ENCODE measurements at places on chromosomes 16 and 17.
A peak's percentile ranks its signal among the peaks of the same experiment; 100 is the strongest.

DNA sequence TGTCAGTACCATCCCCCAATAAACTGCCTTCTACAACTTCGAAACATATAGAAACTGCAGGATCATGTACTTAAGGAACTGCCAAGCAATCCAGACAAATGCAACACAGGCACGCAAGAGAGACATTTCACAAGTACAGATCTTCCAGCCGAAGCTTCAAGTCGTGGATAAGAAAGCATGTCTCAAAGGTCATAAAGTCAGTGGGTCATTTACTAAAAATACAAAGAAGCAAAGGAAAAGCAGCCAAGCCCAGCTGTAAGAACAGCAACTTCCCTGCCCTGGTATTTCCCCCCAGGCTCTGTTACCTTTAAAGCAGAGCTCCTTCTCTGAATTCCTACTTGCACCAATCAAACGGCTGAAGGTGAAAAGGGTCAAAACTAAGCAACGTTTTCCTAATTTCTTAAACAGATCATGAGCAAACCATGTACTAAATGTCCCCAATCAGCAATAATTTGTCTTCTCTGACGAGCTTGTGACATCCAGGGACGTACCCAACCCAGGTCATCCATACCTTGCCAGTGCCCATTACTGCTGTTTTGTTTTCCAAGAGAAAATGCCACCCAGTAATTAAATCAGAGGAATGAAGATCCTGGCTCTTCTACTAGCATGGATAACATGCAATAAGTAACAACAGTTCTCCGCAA, 1.7 kb downstream of the AKTIP start:
- no peak for DNase-seq

DNA sequence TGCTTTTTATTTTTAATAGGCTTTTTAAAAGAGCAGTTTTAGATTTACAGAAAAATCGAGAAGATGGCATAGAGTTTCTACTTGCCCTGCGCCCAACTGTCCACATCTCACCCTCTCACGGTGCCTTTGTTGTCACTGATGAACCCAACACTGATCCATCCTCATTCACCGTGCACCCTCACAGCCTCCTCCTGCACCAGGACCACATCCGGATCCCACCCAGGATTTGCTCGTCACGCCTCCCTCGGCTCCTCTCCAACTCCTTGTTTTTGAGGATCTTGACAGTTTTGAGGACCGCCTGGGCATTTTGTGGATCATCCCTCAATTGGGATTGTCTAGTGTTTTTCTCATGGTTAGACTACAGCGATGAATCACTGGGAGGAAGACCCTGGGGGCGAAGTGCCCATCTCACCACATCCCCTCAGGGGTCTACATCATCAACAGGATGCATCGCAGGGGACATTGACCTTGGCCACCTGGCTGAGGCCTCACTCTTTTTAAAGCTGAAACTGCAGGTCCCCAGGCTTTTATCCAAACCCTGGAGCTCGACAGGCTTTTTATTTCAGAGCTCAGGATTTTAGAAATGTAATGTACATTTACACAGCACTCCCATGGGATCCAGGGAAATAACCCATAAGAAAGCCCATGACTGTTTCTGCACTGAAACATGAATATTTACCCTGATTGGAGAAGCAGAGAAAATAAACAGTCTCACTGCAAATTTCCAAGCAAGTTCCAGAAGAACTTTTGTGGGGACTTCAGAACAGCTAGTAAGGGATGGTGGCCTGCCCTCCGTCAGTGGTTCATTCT, 71.8 kb upstream of the ZNF469 start:
- DNase-seq: no peak

DNA sequence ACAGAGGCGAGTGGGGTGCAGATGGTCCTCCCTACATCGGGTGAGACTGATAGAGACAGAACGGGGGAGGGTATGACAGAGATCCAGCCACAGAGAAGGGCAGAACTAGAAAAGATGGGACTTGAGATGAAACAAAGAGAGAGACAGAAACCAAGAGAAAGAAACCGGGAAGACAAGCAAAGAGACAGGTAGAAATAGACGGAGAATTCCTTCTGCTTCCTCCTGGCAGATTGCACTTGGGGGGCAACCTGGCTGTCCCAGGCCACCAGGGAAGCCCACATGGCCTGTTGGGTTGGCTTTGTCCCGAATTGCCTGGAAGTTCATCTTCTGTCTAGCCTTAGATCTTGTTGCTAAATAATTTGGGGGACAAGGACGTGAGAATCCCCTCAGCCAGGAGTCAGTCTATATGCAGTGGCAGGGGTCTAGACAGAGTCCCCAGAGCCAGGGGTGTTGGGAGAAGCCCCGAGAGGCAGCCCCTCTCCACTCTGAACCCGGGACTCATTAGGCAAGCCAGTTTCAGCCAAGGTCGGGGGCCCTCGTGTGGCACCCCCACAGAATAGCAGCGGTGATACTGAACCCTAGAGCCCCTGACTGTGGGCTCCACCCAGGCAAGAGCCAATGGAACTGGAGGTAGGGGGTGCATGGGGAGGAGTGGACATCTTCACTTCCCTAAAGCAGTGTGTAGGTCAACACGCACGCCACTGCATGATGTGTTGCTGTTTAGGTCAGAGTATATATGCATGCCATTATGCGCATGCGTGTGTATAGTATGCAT, 627 bp upstream of the TSPOAP1 start:
- peak; percentile 65 for DNase-seq

- no peak for DNase-seq
Observed at GRCh38 chr17:33438139-33438538, 145.0 kb upstream of the ASIC2 start.

- no peak for DNase-seq
Observed at GRCh38 chr17:42442196-42442565, 16.5 kb upstream of the ATP6V0A1 start.

DNA sequence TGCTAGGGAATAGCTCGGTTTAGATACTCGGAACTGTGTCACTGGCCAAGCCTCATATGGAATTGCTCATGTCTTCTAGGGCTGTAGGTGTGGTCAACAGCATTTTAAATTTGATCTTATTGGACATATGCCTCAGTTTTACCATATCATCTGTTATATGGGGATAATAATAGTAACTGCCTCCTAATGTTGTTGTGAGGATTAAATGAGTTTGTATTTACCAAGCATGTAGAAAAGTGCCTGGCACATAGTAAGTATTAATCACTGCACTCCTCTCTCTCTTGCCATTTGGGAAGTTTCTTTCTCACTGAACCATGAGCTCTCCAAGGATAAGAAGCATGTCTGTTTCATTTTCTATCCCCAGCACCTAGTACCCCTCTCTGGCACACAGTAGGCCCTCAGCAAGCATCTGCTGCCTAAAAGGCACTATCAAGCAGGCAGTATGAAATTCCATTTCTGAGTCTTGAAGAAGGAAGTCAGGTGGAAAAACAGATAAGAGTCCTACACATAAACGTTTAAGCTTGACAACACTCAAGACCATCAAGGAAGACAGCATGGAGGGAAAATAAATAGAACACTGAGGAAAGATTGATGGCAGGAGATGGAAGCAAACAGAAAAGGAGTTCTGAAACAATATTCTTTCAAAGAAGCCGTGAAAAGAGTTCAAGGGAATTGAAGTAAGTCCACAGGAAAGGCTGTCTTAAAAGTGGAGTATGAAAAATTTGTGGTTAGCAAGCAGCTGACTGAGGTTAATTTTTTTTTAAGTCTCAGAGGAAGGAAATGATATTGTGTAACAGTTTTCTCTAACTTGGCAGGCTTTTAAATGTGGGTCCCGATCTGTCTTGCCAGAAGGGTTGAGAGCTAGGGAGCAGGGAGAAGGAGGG, 2.2 kb upstream of the ATP6V0A1 start:
- DNase-seq: no peak

GRCh38 chr17:27368151-27368795, 74.4 kb downstream of the WSB1 start:
- DNase-seq: no peak

- DNase-seq: no peak
Observed at GRCh38 chr16:11949527-11949926, 7.7 kb upstream of the NPIPB2 start.
